ENCODE measurements at places on chromosomes 4 and X.

GRCh38 chr4:149965206-149965605 is 113.0 kb upstream of the DCLK2 start:
- DNase-seq = no peak

GRCh38 chrX:114127005-114127404 is 456.9 kb upstream of the HTR2C start:
- no peak for DNase-seq

- no peak for DNase-seq
Observed at GRCh38 chrX:108732630-108733321, 3.6 kb downstream of the IRS4 start.

DNA sequence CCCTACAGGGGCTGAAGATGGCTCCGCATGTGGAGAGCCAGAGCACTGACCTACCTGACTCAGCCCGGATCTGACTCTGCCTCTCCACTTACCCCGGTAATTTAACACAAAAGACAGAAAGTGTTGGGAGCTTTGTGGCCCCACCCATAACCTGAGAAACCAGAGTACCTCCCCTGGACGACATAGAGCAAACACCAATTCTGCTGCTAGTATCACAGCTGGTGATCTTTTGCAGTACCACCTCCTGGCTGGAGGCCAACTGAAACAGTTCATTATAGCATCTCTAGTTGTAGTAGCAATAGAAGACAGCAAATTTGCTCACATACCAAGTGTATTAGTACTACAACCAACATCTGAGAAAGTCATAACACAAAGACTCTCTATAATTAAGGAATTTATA is 443.9 kb downstream of the KLHL4 start:
- no peak for DNase-seq

GRCh38 chr4:85557016-85557901 is 82.3 kb downstream of the ARHGAP24 start:
- no peak for DNase-seq
